Astrocyte of the cerebellum (primary cell): ENCODE measurements at places on chromosomes 11 and 22.
A peak's percentile ranks its signal among the peaks of the same experiment; 100 is the strongest.

DNA sequence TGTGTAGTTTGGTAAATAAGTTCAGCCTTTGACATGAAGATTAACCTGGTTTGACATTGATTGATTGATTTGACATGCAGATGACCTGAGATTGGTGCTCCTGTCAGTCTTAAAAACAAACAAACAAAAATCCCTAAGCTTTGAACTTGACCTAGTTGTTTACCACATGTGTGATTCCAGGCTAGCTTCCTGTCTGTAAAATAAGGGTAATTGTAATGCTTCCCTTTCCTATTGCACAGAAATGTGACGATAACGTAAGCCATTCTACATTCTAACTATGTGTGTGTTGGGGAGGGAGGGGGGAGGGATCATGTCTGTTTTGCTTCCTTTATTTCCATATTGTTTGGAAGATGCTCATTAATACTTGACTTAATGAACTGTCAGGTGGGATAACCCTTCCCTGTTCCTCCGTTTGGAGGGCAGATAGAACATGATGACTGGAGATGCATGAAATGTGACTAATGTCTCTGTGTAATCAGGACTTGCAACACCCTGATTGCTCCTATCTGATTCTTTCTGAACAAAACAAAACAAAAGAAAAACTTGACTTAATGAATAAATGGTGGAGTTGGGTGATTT is 106.1 kb upstream of the CLMP start:
- peak; percentile 6 for DNase-seq

DNA sequence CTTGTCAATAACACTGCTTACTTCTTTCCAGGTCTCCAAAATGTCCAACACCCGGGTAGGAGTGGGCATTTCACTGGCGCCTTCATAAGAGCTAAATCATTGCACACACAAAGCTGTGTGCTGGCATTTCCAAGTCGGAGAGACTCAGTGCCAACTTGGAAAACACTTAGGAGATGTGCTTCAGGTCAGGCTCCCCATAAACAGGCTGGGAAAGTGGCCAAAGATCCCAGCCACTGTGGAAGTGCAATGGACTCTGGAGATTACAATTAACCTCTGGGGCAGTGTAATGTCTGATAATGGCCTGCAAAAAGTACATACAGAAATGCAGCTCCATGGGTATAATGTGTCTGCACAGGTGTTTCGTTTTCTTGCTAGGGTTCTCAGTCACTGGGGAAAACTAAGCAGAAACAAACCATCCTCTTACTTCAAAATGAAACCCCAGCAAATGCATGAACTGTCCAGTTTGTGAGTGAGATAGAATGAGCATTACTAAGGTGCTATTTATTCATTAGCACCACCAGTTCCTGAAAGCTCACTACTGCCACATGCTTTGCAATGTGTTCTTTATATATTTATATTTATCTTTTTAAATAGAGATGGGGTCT is 79.0 kb downstream of the ABTB2 start:
- no peak for DNase-seq

DNA sequence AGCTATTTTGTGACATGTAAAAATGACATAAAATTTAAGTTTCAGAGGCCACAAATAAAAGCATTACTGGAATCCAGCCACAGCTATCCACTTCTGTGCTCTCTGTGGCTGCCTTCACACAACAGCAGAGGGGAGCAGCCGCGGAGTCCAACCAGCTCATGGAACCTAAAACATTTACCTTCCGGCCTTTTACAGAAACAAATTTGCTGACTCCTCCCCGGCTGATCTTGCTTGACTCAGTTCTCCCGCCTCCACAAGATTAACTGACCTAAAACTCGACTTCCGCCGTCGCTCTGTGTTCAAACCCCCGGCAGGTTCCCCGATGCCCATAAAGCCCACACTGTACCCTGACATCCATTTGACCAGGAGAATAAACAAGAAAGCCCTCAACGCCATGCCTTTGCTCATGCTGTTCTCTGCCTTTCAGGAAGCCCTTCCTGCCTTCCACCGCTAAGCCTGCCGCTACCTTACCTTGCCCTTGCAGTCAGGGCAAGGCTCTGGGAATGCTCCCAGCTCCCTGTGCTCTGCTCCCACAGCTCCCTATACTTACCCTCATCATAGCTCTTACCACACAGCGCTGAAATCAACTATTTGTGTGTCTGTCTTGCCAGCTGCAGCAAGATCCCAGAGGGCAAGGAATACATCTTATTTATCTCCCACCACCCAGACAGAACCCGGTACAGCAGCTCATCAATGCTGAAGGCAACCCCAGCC is 35.4 kb downstream of the MICAL3 start:
- DNase-seq, result no peak

GRCh38 chr11:44858796-44859527 is 91.7 kb downstream of the TP53I11 start:
- DNase-seq, result no peak

GRCh38 chr11:20617346-20618005 is 18.1 kb downstream of the SLC6A5 start:
- no peak for DNase-seq

DNA sequence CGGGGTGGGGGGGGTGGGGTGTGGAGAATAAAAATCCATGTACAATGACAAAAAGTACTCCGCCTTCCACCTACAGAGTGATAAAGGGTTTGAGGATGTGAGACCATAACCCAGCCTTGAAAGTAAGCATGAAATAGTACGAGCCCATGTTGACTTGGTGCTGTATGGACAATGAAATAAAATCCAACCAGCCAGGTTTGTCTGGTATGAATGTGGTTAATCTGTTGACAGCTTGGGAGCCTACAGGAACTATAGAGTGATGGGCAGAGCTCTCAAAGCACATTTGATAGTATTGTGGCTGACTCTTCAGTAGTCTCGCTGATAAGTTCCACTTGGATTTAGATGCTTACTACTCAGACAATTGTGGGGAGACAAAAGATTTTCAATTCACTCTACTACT is 48.8 kb upstream of the CD44 start:
- no peak for DNase-seq

GRCh38 chr11:25890626-25891260 is 441.2 kb upstream of the ANO3 start:
- DNase-seq, result no peak

DNA sequence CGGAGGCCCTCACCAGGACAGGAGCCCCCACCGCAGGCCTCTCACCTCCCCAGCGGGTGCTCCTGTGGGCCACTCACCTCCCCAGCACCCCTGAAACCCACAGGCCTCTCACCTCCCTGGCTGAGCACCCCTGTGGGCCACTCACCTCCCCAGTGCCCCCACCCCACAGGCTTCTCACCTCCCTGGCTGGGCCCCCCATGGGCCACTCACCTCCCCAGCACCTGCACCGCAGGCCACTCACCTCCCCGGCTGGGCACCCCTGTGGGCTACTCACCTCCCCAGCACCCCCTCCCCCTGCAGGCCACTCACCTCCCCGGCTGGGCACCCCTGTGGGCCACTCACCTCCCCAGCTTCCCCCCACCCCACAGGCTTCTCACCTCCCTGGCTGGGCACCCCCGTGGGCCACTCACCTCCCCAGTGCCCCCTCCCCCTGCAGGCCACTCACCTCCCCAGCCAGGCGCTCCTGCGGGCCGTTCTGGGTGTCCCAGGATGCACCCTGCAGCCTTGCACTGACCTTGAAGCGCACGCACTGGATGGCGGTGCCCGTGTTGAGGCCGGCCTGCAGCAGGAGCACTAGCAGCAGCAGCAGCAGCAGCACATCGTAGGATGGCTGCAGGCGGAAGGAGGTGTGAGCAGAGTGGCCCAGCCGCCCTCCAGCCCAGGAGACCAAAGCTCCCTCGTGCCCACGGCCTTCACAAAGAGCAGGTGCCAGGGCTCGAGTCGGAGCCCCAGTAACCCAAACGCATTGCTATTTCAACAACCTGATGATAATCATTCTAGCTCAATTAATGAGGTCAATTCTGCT is 5.7 kb upstream of the TTLL8 start:
- no peak for DNase-seq

DNA sequence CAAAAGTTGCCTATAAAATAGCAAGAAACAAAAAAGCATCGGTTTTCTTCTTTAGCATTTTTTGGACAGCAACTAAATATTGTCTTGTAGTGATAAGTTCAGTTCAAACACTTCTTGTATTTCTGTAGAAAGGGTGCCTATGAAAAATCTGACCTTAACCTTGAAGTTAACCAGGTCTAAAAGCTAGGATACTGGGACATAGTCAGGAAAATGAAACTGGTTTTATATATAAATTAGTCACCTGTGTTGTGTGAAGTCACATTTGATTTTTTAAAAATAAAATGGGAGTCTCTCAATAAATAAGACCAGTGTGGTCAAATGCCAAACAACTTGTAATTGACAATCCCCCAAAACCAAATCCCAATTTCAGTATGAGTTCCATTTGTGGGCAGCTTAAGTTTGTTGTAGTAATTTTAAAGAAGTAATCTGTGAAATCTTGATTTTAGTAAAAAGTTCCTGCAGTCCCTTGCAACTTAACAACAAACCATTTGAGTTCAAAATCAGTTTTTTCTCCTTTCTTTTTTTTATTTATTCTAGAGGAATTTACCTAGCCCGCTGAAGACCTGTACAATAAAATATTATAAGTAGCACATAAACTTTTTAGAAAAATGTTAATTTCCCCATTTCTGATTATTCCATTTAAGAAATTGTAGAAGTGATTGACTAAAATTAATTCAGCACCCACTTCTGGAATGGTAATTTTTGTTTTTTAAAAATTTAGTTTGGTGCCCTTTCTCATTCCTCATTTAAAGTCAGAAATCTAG is 84.5 kb upstream of the PPARA start:
- no peak for DNase-seq

DNA sequence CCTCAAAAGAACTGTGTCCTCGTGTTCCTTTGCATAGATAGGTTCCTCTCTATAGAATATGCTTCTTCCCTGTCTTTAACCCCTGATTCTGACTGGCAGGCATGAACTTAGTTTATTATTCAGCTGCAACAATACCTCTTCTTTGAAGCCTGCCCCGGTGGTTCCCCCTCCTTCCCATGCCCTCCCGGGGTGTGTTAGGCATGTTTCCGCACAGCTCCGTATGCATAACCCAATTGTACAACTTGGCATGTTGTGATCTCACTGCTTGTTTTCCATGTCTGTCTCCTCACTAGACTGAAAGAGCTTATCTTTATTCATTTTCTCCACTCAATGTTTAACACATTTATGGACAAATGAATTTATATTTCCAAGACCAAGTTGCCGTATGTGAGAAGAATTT is 72.6 kb downstream of the DEPDC5 start:
- no peak for DNase-seq

DNA sequence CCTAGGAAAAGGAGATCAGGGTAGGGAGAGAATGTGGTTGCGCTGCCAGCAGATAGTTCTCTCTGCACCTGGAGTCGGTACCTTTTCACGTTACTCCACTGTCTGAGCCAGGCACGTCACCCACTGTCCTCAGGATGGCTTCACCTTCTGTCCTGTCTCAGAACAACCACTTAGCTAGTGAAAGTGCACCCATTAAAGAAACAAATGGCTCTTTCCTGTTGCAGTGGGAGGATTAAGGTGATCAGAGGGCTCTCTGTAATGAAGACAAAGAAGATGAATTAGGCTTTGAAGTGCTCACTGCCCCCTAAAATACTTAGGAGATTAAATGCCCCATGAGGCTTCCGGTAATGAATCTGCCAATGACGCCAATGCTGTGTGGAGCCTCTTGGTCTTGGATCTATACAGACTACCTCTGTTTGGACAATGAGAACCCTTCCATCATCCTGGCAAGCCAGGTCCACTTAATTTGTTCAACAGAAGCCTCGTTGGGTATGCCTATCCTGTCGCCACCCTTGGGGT is 113.7 kb downstream of the INSC start:
- DNase-seq, result no peak

GRCh38 chr11:6483015-6483414 is 1.7 kb downstream of the TIMM10B start:
- no peak for DNase-seq

- no peak for DNase-seq
These were observed 240.8 kb upstream of the MTNR1B start for GRCh38 chr11:92728628-92729027.

DNA sequence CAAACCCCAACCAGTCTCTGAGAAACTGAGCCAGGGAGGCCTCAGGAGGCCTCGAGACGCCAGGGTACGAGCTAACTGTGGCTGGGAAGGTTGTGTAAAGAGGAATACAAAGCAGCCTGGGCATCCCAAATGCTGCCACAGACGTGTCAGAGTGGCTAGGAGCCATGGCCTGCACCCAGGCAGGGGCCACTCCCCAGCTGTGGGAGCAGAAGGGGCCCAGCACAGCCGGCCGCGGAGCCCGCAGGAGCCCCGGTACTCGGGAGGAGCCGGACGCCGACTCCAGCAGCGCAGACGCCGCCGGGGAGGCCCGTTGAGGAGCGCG is 349.8 kb upstream of the B3GAT1 start:
- DNase-seq, result no peak

DNA sequence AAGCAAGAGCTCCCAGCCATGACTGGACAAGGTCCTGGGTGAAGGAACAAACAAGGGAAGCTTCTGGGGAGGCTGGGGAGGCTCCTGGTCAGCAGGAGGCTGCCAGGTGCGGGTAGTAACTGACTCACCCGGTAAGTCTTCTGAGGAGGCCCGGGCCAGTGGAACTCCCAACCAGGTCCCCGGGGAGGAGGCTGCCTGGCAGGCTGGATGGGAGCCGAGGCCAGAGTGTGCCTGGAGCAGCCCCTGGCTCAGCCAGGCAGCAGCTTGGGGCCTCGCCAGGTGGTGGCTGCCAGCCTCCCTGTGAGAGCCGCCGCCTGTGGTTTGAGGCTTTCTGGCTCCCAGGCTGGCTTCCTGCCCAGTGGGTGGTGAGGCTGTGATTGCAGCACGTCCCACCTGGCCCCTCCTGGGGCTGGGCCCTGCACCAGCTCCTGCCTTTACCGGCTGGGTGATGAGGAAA is 46.2 kb downstream of the IGF2 start:
- peak; percentile 52 for DNase-seq

GRCh38 chr22:31800065-31800464 is 46.2 kb downstream of the DEPDC5 start:
- DNase-seq, result no peak

DNA sequence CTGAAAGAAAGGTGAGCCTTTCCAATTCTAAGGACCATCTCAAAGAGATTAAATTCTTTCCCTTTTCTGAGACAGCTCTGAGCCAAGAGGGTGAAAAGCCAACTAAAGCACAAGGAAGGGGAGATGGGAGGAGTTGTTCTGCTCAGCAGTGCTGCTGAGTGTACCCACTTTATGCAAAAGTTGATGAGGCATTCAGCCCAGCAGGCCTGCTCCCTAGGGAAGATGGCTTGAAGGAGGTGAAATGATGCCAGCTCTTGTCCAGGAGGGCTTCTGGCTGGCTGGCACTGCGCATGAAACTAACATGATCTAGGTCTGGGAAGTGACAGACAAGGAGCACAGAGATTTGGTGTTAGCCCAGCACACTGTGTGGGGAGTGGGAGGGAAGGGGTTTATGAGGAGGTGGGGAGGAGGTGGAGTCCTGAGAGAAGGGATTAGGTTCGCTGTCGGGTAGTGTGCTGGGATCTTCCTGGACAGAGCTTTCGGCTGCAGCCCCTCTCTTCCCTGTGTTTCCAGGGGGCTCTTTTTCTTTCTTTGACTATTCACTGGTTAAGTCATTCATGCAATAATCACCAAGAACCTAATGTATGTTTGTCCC is 225.5 kb upstream of the NARS2 start:
- no peak for DNase-seq

- no peak for DNase-seq
These were observed 1.1 kb upstream of the ATG16L2 start for GRCh38 chr11:72812967-72813739.
